ENCODE measurements at places on chromosomes 13 and 19.

- no peak for DNase-seq
These were observed 21.1 kb downstream of the APBA3 start for GRCh38 chr19:3740431-3740830.

DNA sequence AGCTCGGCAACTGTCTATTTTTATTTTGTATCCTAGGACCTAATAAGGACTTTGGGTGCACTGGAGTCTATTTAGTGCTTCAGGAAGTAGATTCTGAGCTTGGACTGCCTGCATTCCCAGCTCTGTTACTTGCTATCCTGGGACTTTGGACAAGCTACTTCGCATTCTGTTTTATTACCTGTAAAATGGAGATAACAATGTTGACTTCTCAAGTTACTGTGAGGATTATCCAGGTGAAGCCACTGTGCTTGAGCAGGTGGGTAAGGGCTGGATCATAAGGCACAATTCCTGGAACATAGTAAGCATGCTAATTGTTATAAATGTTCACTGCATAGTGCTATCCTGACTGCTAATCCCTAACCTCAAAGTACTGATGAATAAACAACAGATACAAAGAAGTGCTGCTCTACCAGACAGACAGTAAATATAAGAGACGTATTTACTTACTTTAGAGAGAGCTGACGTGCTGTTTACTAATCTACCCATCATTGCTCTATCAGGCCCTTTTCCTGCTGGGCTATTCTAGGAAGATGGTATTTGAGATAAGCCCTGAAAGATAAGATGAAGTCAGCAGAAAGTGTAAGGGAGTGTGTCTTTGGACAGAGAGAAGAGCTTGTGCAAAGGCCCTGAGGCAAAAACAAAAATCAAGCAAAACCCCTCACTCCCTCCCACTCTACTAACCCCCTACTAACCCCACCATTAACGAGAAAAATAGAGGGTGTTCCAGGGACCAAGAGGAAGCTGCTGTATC is 50.8 kb upstream of the FLT1 start:
- no peak for DNase-seq

GRCh38 chr13:99948907-99949678 is 22.5 kb downstream of the ZIC5 start:
- DNase-seq, result no peak

GRCh38 chr19:54532528-54532927 is 29.9 kb downstream of the LAIR2 start:
- DNase-seq, result no peak

DNA sequence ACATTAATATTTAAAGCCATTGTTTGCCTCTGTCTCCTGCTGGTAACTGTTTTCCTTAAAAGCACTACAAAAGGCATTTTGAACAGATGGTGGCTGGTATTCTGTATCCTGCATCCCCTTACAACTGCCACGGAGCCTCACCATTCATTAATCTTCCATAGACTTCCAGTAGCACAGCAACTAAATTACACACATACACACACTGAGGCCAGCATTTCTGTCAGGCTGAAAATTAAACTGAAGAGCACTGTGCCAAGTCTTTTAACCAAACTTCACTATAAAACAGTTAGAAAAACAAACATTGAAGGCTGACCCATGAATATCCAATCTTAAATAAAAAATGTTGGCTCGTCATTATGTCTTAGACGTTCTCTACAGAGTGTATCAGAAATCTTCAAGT is 697.8 kb downstream of the DACH1 start:
- no peak for DNase-seq

DNA sequence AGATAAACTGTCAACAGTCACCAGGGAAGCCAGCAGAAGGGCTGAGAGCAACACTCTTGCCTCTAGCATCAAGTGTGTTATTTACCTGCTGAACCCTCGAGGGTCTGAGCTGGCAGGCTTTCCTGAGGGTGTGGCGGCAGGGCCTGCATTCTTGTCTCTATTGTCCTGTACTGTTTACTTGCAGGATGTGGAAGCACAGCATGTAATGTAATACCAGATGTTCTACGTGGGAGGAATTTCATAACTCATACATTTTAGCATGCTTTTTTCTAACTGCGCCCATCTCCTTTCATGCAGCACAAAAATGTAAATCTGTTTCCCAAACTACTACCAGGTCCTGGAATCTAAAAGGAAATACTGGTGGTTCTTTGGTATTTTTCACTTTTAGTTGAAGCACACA is 153.1 kb downstream of the RGCC start:
- no peak for DNase-seq

DNA sequence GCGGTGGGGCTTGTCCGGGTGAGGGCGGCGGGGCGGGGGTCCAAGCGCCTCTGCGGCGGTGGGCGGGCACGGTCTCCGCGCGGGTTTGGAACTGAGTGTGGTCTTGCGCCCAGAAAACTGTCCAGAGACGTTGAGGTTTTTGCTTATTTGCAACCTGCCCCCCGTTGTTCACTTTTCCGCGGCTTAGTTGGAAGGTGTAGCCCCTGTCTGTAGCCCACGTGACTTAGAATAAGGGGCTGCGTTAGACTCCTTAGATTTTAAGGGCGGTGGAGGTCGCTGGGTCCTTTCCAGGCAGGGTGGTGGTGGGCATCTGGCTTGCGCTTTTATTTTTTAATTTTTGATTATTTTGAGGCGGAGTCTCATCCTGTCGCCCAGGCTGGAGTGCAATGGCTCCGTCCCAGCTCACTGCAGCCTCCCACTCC is 748 bp downstream of the RPS15 start:
- no peak for DNase-seq

GRCh38 chr13:83798731-83799130 is 83.5 kb downstream of the SLITRK1 start:
- no peak for DNase-seq

DNA sequence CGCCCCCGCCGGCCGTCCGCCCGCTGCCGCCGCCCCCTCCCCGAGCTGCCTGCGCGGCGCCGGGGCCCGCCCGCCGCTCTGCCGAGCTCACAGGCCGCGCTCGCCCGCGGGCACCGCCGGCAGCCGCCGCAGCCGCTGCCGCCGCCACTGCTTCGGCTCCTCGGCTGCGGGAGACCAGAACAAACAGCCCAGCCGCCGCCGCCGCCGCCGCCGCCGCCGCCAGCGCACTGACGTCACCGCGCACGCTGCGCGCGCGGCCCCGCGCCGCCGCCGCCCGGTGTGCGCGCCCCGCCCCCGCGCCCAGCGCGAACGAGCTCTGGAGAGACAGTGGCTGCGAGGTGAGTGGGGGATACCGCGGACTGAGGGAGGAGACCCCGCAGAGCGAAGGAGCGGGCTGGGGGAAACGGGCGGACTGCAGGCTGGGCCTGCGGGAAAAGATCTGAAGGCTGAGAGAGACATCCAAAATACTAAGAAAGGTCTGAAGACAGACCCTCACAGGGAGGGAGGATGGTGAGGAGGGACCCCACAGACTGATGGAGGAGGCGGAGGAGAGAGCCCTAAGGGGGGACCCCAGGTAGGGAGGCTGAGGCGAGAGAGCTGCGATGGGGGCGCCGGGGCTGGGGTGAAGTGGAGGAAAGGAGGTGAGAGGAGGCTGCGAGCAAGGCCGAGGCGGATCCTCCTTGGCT is at the start of gene BRD4:
Gene BRD4, minus strand, starts transcription at position 229 of the 686 bp plus-strand sequence. CDS start 59,440 bp downstream, outside the sequence.
- no peak for DNase-seq

GRCh38 chr13:38321654-38322053 is 28.0 kb upstream of the UFM1 start:
- DNase-seq, result no peak

- no peak for DNase-seq
These were observed 9.1 kb downstream of the PCDH17 start for GRCh38 chr13:57640607-57641006.

DNA sequence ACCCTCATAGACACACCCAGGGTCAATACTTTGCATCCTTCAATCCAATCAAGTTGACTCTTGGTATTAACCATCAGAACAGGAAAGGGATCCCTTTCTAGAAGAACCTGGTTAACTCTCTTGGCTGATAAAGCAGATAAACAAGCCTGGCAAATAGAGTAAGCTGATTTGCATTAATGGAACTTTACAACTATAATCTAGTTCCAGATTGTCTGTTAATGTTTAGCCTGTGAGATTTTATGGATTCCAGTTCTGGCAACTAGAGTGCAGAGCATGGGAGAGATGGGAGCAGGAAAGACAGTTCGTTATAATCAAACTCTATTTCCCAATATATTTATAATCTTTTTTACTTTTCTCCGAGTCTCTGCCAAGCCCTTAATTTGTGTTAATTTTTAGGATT is 272.6 kb upstream of the KLHL1 start:
- no peak for DNase-seq

DNA sequence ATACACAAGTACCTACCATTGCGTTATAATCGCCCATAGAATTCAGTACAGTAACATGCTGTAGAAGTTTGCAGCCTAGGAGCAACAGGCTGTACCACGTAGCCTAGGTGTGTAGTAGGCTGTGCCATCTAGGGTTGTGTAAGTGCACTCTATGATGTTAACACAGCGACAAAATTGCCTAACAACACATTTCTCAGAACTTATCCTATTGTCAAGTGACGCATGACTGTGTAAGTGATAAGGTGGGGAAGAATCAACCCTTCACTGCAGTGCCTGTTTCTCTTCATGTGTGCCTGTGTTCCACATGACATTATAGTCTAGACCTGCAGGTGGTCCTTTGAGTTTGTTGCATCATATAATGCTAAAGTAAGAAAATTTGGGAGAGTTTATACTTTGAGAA is 94.0 kb downstream of the PCDH9 start:
- DNase-seq, result no peak

DNA sequence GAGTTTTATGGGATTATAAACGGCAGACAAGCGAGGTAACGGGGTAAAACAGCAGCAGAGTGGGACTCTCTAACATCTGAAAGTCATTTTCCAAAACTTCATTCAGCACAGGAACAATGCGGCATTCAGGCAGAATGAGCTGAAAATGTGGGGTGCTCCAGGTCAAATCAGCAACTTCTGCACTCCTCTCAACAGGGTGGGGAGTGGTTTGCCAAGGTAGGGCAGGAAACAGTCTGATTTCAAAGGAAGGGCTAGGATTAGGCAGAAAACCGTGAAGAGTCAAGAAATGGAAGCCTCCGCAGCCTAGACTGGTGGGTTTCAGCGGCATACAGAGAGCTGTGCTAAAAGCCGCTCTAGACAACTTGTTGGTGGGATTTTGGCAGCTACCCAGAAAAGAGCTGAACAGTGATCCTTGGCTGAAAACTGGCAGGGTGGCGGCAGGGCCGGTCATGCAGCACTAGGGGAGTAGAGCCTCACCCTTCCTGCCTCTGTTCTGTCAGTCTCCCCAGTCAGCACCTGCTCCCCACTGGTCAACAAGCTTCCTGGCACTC is 154.2 kb upstream of the KLF12 start:
- DNase-seq, result no peak

- DNase-seq, result no peak
These were observed 7.0 kb downstream of the DPF1 start for GRCh38 chr19:38216785-38217641.

DNA sequence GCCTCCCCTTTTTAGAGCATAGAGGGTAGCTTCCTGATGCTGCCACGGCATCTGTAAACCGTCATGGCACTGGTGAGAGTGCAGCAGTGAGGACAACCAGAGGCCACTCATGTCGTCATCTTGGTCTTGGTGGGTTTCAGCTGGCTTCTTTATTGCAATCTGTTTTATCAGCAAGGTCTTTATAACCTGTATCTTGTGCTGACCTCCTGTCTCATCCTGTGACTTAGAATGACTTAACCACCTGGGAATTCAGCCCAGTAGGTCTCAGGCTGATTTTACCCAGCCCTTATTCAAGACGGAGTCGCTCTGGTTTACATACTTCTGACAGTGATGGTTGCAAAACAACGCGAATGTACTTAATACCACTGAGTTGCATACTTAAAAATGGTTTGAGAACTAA is 14.4 kb upstream of the FBN3 start:
- DNase-seq, result no peak

- no peak for DNase-seq
These were observed 95.6 kb downstream of the DLEU7 start for GRCh38 chr13:50747737-50748350.

DNA sequence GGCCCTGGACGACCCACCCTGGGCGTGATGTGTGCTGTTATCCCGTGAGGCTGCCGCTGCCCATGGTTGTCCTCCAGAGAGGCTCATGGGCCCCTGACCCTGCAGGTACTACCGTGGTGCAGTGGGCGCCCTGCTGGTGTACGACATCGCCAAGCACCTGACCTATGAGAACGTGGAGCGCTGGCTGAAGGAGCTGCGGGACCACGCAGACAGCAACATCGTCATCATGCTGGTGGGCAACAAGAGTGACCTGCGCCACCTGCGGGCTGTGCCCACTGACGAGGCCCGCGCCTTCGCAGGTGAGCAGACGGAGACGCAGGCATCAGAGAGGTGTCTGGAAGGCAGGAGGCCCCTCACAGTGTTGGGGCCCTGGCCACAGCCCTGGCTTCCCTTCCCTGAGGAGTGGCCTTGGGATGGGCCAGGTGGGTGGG is 11.1 kb upstream of the MARCHF2 start:
- DNase-seq, result no peak

GRCh38 chr19:45385392-45386221 is 15.2 kb upstream of the ERCC2 start:
- no peak for DNase-seq

GRCh38 chr19:38678217-38678890 is 30.9 kb downstream of the ACTN4 start:
- DNase-seq, result no peak

All from amniotic stem cell (primary cell).